Right ventricle myocardium inferior (tissue), 1 donor: ENCODE measurements at places on chromosomes 3 and 15.

DNA sequence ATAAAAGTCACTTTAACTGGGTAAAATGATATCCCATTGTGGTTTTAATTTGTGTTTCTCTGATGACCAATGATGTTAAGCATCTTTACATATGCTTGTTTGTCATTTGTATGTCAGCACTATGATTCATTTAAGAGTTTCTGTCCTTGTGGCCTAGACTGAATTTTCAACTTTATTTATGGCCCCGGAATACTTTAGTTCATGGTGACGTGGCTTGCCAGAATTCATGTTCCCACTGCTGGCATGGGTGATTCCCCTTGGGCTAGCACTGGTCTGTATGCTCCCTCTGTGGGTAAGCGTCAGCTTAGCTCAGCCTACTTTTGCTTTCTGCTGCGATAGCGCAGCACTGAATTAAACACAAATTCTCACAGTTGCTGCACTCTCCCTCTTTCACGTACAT, 436.3 kb upstream of the SGO1 start:
- DNase-seq = no peak

DNA sequence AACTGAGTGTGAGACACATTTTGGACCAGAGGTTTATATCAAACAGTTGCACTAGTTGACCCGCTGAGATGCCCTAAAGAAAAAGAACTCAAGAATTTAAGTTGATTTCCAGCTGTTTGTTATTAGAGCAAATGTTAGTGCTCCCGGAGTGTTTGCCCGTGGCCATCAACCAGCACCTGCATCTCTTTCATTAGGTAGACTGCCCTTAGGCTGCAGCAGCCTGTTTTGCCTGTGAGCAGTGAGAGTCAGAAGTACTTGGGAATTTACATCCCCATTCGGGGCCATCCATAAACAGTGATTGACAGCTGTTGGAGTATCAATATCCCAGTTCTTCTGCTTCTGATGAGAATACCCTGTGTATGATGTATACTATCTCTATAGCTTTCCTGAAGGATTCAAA, 492.6 kb downstream of the RBMS3 start:
- no peak for DNase-seq

DNA sequence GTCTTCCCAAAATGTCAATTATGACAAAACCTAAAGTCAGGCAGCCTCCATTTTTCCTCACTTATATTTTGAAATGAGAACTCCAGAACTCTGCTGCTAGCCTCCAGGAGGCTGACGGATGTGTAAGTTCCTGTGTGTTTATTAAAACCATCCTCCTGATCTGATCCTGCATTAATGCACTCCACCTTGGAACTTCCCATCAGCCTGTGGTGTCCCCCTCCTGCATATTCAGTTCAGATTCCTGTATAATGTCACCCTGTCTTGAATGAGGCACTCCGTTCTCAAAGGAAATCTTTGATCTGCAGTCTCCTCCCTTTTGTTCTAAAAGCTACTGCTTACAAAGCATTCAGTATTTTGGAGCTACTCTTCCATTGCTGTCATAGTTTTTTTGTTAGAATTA, 318.2 kb upstream of the ONECUT1 start:
- no peak for DNase-seq

DNA sequence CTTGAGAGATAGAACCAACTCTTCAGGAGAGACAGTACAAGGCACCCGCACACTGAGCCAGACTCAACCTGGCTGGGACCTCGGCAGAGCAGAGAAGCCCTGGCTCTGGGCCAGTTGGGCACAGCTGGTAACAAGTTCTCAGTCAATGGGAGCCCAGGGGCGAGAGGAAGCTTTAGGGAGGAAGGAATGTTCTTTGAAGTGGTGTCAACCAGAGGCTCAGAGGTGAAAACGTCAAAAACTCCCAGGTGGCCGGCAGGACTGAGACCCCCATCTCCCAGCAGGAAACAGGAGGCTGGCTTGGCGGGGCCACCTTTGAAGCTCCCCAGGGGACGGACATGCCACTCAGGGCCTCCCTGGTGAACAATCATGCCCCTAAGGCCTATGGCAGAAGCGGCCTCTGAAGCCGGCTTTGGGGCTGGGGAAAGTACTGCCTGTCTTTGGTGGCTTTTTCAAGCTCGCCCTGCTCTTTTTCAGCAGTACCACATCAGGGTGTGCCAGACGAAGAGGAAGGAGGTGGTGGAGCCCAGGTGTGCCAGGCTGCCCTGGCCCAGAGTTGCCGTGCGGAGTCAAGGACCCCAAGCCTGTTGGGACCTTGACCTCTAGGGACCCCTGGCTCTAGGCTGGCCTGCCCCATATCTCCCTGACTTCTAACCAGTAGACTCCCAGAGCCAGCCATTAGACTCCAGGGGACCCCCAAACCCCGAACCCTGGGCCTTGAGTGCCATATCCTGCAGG, 16.7 kb upstream of the TBC1D21 start:
- DNase-seq = no peak

DNA sequence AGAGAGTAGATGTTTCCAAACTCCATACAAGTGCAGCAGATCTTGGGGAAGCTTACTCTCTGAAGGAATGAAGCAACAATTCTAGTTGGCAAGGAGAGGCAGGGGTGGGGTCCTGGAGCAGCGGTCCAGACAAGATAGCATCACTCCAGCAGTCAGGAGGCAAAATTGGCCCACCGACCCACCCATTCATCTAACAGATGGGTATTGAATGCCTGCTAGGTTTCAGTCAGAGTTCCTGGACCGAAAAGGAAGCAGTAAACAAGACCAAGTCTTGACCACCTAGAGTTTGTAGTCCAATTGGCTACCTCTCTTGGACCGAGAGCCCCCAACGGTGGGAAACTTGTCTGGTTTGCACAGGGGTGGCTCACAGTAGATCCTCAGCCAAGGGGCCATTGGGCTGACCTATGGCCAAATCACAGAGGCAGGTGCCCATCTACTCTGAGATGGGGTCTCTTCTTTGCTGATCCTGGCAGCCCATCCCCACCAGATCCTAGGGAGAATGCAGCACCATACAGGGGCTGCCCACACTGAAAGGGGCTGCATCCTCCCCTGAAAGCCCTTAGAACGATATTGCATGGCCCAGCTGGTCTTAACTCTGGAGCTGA, 74.3 kb downstream of the CORO2B start:
- no peak for DNase-seq

- no peak for DNase-seq
These were observed 14.1 kb downstream of the ANAPC13 start for GRCh38 chr3:134471521-134472193.

- DNase-seq = no peak
These were observed 41.1 kb downstream of the LARP6 start for GRCh38 chr15:70812827-70813364.
